Right ventricle myocardium inferior (tissue), 1 donor: ENCODE measurements at places on chromosomes 1 and 21. TPM values are rescaled to one million over a fixed set of nuclear protein-coding genes. Genes with fewer than 3 reads are reported as not detected.

DNA sequence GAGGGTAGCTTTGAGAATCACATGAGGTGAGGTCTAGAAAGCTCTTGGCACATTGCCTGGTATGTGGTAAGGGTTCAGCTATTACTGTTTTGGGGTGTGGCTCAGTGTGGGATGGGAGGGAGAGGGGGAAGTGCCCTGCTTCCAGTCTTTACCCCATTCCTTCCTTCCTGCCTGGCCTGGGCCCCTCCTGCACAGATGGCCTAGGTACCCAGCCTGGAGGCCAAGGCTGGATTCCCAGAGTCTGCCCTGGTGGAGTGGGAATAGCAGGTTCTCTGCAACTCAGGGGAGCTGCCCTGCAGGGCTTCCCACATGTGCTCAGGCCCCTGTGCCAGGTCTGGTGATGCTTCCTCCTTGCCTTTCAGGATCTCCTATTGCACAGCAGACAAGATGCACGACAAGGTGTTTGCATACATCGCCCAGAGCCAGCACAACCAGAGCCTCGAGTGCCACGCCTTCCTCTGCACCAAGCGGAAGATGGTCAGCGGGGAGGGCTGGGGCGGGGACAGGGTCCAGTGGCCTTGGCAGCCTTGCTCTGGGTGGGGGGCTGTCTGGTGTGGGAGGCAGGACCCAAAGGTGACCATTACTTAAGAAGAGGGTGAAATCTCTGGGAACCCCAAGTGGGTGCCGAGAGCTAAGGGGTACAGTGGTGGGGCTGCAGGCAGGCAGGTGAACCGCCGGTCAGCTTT is 13.5 kb downstream of the LDLRAP1 start:
- DNase-seq = no peak

- no peak for DNase-seq
These were observed 49.2 kb downstream of the S1PR1 start for GRCh38 chr1:101285922-101286570.

DNA sequence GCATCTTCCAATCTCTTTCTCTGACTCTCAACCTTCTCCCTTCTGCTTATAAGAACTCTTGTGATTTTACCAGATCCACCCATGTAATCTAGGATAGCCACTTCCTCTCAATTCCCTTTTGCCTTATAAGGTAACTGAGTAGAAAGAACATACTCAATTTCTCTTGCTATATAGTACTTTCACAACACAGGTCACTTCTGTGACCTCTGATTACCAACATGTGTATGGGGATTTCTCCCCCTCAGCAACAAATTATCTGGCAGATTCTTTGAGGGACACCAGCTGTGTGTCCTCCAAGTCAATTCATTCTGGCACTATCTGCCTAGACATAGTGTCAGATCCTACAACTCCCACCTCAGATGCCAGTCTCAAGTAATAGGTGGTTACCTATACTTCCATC is 62.5 kb downstream of the IL23R start:
- DNase-seq = no peak

DNA sequence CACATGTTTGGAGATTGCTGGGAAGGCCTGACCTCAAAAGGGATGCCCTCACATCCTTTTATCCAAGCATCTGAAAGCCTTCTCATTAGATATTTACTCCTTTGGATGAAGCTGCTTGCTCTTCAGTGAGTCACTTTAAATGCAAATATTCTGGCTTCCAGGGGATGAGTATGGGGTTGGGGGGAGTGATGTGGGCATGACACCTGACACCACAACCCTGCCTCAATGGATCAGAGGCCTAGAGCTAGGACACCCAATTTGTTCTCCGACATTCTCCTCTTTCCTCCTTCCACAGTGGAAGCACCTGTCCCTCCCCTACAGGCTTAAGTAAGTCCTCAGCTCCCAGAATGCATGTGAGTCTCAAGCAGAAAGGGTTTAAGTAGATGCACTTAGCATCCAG is 238.3 kb downstream of the OMA1 start:
- DNase-seq = no peak

INAVA gene
- not detected for total RNA-seq

OR2L2 gene
- not detected for total RNA-seq

GNAT2 gene
- total RNA-seq = not detected
